ENCODE measurements at places on chromosomes 6 and 20. TPM values are rescaled to one million over a fixed set of nuclear protein-coding genes. Genes with fewer than 3 reads are reported as not detected.

E2F1 gene
- total RNA-seq = 8.9 TPM

MARCKS gene
- 100 TPM for total RNA-seq

EGFL8 gene
- 3.4 TPM for total RNA-seq

C4B gene
- 5.3 TPM for total RNA-seq

ZNF334 gene
- 0.27 TPM for total RNA-seq

GRCh38 chr20:41433203-41433602 lies 66.6 kb upstream of the EMILIN3 start:
- no peak overlapping the region for H3K4me3 ChIP-seq
- H3K4me1 ChIP-seq = no peaks in the 10 kb centered on the region
- H3K36me3 ChIP-seq = peaks cover 88% of the 10 kb centered on the region
- DNase-seq = no peak
- H3K27me3 ChIP-seq = no peaks in the 10 kb centered on the region
- no peak overlapping the region for H3K27ac ChIP-seq

DNA sequence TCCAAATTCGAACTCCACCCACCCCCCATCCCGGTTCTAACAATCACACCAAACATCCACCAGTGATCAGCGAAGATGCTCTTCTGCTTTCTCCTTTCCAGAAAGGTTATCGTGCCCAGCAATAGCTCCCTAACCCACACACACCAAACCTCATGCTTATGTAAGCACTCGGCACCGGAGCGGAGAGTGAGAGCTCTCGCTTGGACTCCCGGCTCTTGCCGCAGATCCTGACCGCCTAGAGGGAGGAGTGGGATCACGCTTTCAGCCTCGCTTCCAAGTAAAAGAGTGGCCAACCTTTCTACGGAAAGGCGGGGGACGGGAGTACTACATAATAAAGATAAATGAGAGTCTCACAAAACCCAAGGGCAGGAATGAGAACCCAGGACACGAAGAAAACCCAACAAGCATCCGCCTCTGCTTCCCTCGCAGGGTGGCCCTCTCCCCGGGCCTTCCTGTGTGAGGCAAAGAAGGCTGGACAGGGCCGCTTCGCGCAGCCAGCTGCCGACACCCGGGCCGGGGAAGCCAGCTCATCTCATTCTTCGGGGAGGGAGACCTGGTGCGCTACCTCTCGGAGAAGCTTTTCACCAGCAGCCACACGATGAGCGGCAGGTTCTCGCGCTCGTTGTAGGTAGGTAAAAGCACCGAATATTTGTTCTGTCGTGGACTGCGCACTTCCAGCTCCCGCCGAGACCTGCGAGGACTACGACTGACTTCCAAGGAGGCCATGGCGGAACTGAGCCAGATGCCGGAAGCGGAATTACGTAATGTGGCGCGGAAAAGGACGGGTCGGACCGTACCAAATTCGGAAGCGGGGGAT lies at the start of gene DPM1:
Gene DPM1 (minus strand): TSS at position 735 of the 817 bp plus-strand sequence. CDS start 9 bp downstream, at position 726.
- H3K36me3 ChIP-seq = peaks cover 51% of the 10 kb centered on the region
- H3K4me3 ChIP-seq = peak within 1 kb of the TSS; percentile 96
- peak; percentile 76 for DNase-seq
